ENCODE measurements at places on chromosomes 4 and X. TPM values are rescaled to one million over a fixed set of nuclear protein-coding genes. Genes with fewer than 3 reads are reported as not detected.
A peak's percentile ranks its signal among the peaks of the same experiment; 100 is the strongest.

GRCh38 chr4:87633243-87633642, 16.8 kb upstream of the DMP1 start:
- no peaks in the 10 kb centered on the region for H3K36me3 ChIP-seq
- no peaks in the 10 kb centered on the region for H3K4me1 ChIP-seq
- H3K27ac ChIP-seq = no peak overlapping the region

DNA sequence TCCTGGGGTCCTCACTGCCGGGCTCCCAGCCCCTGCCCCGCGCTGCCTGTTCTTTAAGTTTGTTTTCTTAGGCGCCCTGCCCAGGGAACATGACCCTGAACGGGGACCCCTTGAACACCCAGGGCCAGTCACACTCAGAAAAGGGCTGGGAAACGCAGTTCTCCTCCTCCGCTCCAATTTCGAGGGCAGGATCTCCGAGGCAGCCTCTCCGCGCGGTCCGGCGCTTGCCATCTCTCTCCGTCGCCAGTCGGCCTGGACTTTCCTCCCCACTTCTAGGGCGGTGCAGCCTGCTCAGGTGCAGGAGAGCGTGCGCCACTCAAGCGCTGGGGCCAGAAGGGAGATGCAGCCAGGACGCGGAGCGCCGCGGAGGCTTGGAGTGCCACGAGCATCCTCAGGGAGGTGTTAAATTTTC, 9.9 kb downstream of the PRDM8 start:
- peaks cover 10% of the 10 kb centered on the region for H3K4me1 ChIP-seq
- DNase-seq = no peak
- peaks cover 14% of the 10 kb centered on the region for H3K27me3 ChIP-seq
- no peaks in the 10 kb centered on the region for H3K36me3 ChIP-seq

- peaks cover 11% of the 10 kb centered on the region for H3K4me1 ChIP-seq
- H3K36me3 ChIP-seq = no peaks in the 10 kb centered on the region
- H3K27ac ChIP-seq = peak overlapping the region; percentile 86
Observed at GRCh38 chr4:109559625-109559982, 442 bp upstream of the MCUB start.

- H3K27ac ChIP-seq = no peak overlapping the region
- no peak for DNase-seq
- H3K4me3 ChIP-seq = no peak overlapping the region
Observed at GRCh38 chr4:135269125-135269890, 1067.7 kb upstream of the PABPC4L start.

DNA sequence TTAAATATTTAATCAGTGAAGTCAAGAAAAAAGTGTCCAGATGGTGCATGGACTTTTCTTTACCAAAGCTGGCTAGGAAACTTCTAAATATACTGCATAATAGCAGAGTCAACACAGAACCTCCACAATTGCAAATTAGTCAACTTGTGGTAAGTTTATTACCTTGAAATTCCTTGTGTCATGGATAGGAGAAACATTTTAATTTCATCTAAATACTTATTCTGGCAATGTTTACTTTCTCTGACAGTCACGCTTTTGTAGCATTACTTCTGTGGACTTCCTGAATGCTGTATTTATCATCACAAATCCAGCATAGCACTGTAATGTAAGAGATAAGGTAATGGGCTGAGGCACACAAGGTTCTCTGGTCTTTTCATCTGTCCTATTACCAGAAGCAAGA, 2266.1 kb downstream of the PCDH7 start:
- H3K4me3 ChIP-seq = no peak overlapping the region
- H3K27me3 ChIP-seq = no peaks in the 10 kb centered on the region
- DNase-seq = no peak
- H3K4me1 ChIP-seq = no peaks in the 10 kb centered on the region
- H3K36me3 ChIP-seq = no peaks in the 10 kb centered on the region
- no peak overlapping the region for H3K27ac ChIP-seq

GRCh38 chrX:17527922-17528321, 152.9 kb downstream of the NHS start:
- H3K27ac ChIP-seq = peak overlapping the region; percentile 73
- H3K36me3 ChIP-seq = no peaks in the 10 kb centered on the region
- no peaks in the 10 kb centered on the region for H3K27me3 ChIP-seq
- no peak overlapping the region for H3K4me3 ChIP-seq
- peaks cover 23% of the 10 kb centered on the region for H3K4me1 ChIP-seq

DNA sequence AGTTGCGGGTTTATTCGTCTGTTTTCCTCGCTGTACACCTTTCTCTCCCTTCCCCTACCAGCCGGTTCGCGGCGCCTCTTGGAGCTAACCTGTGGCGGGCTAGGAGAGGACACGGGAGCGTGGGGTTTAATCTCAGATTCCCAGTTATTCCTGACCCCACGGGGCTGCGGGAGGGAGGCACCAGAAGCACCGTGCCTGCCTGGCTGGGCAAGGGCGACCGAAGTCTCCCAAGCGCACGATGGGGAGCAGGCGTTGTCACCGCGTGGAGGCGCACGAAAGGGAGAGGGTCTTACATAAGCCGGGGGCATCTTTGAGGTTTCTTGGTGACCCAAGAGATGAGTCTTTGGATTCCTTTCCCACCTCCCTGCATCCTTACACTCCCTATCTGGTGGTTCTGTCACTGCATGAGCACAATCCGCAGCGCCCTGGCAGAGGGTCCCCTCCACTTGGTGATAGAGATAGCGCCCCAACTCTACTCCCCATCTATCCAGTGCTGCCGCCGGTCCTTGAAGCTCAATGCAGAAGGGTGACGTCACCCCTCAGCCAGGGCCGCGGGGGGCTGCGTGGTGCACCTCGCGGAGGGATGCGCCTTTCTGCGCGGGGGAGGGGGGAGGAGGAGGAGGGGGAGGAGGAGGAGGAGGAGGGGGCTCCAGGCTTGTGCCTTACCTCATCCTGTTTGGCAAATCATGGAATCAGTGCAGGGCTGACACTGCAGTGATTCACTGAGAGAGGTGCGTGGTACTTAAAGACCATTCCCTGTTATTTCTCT, 793 bp downstream of the TSPAN7 start:
- peak; percentile 28 for DNase-seq
- H3K27ac ChIP-seq = peak overlapping the region; percentile 10
- peak overlapping the region; percentile 57 for H3K4me3 ChIP-seq
- H3K27me3 ChIP-seq = no peaks in the 10 kb centered on the region
- no peaks in the 10 kb centered on the region for H3K36me3 ChIP-seq

DNA sequence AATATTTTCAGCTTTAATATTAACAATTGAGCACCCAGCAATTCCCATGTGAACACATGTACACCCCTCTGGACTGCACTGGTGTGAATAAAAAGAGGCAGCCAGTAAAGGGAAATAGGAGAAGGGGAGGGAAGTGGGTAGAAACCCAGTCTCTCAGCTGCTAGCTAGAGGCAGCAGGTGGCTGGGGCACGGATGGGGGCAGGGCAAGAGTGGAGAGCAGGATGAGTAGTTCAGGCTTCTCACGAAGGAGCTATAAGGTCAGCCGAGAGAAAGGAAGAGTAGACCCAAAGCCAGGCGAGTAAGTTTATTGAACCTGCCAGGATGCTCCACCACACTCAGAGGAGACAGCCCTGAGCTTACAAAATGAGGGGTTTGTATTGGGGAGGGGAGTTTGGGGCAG, 184.8 kb upstream of the MTMR8 start:
- no peak overlapping the region for H3K4me3 ChIP-seq
- no peak for DNase-seq
- H3K27me3 ChIP-seq = no peaks in the 10 kb centered on the region
- H3K4me1 ChIP-seq = no peaks in the 10 kb centered on the region
- H3K27ac ChIP-seq = no peak overlapping the region
- no peaks in the 10 kb centered on the region for H3K36me3 ChIP-seq

DNA sequence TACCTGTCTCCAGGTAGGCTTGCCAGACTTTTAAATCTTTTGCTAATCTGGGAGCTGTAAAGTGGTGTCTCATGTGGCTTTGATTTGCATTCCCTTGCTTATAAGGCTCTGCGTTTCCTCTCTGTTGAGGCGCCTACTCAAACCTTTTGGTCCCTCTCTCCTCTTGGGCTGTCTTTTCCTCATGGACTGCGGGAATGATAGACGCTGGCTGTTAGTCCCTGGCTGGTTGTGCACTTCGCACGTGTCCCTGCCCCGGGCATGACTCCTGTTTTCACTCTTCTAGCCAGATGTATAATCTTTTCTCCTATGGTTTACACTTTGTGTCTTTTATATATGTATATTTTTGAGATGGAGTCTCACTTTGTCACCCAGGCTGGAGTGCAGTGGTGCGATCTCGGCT, 39.7 kb downstream of the RGS12 start:
- no peaks in the 10 kb centered on the region for H3K36me3 ChIP-seq
- H3K27ac ChIP-seq = no peak overlapping the region
- peaks cover 8% of the 10 kb centered on the region for H3K4me1 ChIP-seq

- no peak overlapping the region for H3K4me3 ChIP-seq
- H3K36me3 ChIP-seq = no peaks in the 10 kb centered on the region
- H3K4me1 ChIP-seq = no peaks in the 10 kb centered on the region
- no peaks in the 10 kb centered on the region for H3K27me3 ChIP-seq
Observed at GRCh38 chr4:38512840-38513239, 151.2 kb upstream of the KLF3 start.

GRCh38 chrX:148363471-148364235, 136.8 kb upstream of the AFF2 start:
- no peaks in the 10 kb centered on the region for H3K36me3 ChIP-seq
- H3K27ac ChIP-seq = no peak overlapping the region
- no peaks in the 10 kb centered on the region for H3K4me1 ChIP-seq
- no peak overlapping the region for H3K4me3 ChIP-seq
- DNase-seq = no peak

DNA sequence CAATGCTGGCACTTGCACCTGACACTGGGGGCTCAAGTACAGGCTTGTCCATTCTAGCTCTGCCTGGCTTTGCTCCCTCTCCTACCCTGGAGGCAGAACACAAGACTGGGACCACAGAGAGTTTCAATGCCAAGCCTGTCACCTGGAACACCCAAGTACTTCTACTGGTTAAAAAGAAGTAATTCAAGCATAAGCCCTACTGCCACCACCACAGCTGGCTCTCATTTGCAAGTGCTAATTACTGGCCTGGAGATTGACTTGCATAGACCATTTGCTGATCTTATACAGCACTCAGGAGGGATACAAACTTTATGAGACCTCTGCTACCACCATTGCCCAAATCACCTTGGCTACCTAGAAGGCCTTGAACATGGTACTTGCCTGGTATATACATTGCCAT, 1550.9 kb downstream of the C4orf33 start:
- no peaks in the 10 kb centered on the region for H3K4me1 ChIP-seq
- no peak overlapping the region for H3K4me3 ChIP-seq
- DNase-seq = no peak
- no peaks in the 10 kb centered on the region for H3K36me3 ChIP-seq
- H3K27me3 ChIP-seq = no peaks in the 10 kb centered on the region
- H3K27ac ChIP-seq = no peak overlapping the region

- H3K27ac ChIP-seq = no peak overlapping the region
- DNase-seq = no peak
- no peaks in the 10 kb centered on the region for H3K27me3 ChIP-seq
- no peaks in the 10 kb centered on the region for H3K4me1 ChIP-seq
- H3K36me3 ChIP-seq = no peaks in the 10 kb centered on the region
Observed at GRCh38 chrX:22220941-22221340, 51.8 kb upstream of the CBLL2 start.

- no peaks in the 10 kb centered on the region for H3K4me1 ChIP-seq
- no peaks in the 10 kb centered on the region for H3K27me3 ChIP-seq
- no peak for DNase-seq
- no peak overlapping the region for H3K27ac ChIP-seq
- H3K4me3 ChIP-seq = no peak overlapping the region
Observed at GRCh38 chr4:35228313-35228712, 1016.0 kb downstream of the ARAP2 start.

DNA sequence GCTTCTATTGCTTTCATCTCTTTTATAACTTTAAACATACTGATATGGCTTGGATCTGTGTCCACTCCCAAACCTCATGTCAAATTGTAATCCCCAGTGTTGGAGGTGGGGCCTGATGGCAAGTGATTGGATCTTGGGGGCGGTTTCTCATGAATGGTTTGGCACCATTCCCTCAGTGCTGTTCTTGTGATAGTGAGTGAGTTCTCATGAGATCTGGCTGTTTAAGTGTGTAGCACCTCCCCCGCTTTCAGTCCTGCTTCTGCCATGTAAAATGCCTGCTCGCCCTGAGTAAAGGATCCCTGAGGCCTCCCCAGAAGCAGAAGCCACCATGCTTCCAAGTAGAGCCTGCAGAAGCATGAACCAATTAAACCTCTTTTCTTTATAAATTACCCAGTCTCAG, 17.7 kb downstream of the MND1 start:
- H3K27ac ChIP-seq = no peak overlapping the region
- no peaks in the 10 kb centered on the region for H3K36me3 ChIP-seq
- no peaks in the 10 kb centered on the region for H3K4me1 ChIP-seq

- H3K27ac ChIP-seq = no peak overlapping the region
- no peak for DNase-seq
- no peak overlapping the region for H3K4me3 ChIP-seq
- no peaks in the 10 kb centered on the region for H3K4me1 ChIP-seq
- H3K27me3 ChIP-seq = no peaks in the 10 kb centered on the region
Observed at GRCh38 chr4:76666944-76667532, 230.9 kb downstream of the SOWAHB start.

- no peak for DNase-seq
- no peak overlapping the region for H3K27ac ChIP-seq
- H3K4me3 ChIP-seq = no peak overlapping the region
- no peaks in the 10 kb centered on the region for H3K4me1 ChIP-seq
- no peaks in the 10 kb centered on the region for H3K27me3 ChIP-seq
Observed at GRCh38 chr4:4338210-4339001, 48.4 kb downstream of the ZBTB49 start.

DNA sequence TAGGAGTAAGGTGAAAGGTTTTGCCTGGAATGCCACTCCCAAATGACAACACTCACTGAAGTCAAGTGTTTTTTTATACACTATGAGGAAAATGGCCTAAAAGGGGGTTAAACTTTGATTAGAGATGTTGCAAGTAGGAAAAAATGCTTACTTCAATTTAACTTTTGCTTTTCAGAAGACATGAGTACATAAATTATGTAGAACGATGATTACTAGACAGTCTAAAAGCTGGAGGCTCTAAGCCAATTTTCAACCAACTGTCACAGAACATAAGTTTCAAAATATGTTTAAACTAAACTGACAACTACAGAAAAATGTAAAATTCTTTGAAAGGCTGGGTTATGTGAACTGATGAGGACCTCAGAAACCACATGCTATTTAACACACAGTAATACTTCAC, 83.4 kb downstream of the SHISA3 start:
- no peaks in the 10 kb centered on the region for H3K36me3 ChIP-seq
- H3K27me3 ChIP-seq = no peaks in the 10 kb centered on the region
- DNase-seq = no peak
- H3K4me1 ChIP-seq = no peaks in the 10 kb centered on the region
- H3K27ac ChIP-seq = no peak overlapping the region

AFP gene
- total RNA-seq = not detected

CLDN22 gene
- not detected for total RNA-seq

AMMECR1 gene
- total RNA-seq = 5.9 TPM

ARR3 gene
- total RNA-seq = not detected

PPBP gene
- total RNA-seq = not detected

MAGEA10 gene
- total RNA-seq = not detected

Measured in upper lobe of left lung (tissue), 6 donors.